ENCODE measurements at places on chromosomes 5 and 9. TPM values are rescaled to one million over a fixed set of nuclear protein-coding genes. Genes with fewer than 3 reads are reported as not detected.

DNA sequence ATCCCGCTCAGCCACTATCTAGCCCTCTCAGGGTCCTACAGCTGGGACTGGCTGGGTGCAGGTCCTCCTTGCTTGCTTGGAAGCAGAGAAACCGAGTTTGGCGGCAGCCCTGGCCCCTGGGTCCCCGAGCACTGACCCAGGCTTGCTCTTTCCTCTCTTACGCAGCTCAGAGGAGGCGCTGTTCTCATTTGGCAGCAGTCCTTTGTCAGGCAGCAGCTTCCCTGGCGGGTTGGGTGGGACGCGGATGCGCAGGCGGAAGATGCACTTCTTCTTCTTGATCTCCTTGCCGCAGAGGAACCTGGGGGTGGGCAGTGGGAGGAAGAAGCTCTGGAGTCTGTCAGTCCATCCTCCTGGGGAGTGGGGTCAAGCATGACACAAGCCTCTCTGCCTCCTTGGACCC is 14.5 kb downstream of the PHF19 start:
- no peak for DNase-seq

The TRIM36 gene
- total RNA-seq: not detected

The ANKRD34B gene
- total RNA-seq: not detected

- no peak for DNase-seq
These were observed 6.6 kb downstream of the SPATA31E1 start for GRCh38 chr9:87889065-87889881.

GRCh38 chr9:75939536-75940111 is 49.2 kb downstream of the PCSK5 start:
- no peak for DNase-seq

DNA sequence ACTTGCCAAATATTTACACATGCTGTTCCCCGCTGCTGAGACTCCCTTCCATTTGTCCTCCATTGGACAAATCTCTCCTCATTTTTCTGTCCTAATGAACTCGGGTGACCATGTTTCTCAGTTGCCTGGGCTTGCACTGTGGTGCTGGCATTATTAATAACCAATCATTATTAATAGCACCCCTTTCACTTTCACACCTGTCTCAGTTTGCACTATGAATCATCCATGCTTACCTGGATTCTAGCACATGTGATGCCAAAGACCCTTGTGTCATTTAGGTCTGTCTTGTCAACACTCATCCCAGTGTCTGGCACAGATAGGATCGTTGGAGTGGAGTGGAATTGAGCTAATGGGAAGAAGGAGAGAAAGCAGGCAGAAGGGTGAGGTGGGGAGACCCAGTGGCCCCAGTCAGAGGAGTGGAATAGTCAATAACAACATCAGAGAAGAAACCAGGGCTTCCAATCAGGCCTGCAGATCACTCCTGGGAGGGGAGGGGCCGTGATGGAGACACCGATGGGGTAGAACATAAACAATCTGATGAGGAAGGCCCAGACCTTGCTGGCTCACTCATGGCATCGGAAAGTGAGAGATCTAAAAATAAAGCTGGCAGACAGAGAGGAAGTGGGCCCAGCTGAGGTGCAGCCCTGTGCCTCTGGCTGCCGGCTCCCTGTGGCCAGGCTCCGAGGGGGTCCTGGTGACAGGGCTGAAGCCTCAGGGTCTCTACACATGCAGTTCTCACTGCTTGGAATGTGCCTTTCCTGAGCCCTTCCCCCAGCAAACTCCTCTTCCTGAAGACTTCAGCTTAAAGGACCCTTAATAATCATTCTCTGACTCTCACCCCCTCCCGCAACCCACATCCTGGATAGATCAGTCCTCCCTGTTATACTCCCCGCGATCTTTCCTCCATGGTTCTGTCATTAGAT is 33.5 kb upstream of the CRB2 start:
- peak; percentile 90 for DNase-seq

The FOXD1 gene
- 0.59 TPM for total RNA-seq

DNA sequence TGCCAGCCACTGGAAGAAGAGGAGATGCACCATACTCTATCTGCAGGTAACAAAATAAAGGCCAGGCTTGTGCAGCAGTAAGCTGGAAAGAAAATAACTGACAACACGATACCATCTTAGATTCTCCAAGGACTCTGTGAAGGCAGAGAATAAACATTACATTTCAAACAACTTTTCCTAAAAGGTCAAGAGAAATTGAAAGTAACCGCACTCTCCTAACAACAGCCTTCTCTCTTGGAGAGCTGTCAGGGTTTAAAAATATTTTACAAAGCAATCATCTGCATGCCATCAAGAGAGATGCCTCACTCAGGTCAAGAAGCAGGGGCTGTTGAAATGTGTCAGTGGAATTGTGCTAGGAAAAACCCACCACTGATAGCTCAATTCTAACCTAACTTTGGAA is 13.5 kb upstream of the TTLL11 start:
- DNase-seq: no peak
